ENCODE measurements at places on chromosomes 16 and 17.

DNA sequence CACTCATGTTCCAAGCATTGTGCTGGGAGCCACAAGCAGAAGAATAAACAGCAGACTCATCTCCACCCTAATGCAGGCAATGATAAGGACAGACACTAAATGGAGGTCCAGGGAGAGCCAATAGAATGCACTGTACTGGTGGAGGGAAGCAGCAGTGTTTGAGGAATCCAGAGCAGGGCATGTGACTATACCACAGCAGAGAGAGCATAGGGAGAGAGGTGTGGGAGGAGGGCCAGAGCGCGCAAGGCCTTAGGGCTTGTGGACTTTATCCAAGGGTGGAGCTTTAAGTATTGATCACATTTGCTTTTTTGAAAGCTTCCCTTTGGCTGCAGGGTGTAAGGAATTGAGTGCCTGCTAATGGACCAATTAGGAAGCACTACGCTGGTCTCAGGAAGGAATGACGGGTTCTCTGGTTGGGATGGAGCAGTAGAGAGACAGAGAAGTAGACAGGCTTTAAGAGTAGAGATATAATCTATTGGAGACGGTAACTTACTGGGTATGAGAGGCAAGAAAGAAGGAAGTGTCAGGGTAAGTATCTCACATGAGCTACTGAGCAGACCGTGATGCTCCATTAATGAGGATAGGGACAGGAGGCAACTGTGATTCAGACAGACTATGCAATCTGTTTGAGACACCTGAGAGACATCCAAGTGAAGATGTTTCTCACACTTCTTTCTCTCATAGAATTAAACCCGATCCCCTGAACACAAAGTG lies 82.2 kb downstream of the MYO1D start:
- no peak for DNase-seq

DNA sequence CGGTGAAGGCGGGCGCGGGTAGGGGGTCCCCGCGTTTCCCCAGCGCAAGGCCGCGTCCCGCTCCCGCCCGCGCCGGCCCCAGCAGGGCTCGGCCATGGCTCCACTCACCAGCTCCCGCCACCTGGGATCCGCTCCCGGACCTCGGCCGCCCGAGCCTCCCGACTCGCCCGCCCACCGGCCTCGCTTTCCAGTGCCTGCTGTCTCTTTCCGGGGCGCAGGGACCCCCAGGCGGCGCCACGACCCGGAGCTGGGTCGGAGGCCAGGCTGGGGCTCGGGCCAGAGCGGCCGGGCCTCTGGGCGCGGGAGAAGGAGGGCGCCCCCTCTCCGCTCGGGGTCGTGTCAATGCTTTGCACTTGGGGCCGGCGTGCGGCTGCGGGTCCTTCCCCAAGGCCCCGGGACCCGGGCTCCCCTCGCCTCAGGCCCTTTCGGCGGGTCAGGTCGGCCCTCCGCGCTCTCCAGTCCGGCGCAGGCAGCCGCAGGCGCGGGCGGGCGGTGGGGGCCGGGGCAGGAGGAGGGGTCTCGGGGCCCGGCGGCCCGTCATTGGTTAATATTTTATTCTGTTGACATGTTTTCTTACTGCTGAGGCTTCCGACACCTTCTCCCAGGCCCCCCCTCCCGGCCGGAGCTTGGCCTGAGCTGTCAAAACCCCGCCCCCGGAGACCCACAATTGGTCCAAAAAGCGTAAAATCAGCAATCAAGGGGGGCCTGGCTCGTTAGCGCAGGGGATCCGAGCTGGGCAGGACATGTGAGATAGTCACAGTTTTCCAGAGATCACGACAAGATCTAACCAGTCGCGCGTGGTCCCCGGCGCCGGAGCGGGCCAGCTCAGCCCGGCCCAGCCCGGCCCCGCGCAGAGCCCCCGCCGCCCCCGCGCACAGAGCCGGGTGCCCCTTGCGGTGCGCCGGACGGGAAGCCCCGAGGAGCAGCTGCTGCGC lies at the start of gene TBX2:
Gene TBX2, plus strand, starts transcription at position 713 of the 935 bp plus-strand sequence. CDS start 334 bp downstream, outside the sequence.
- DNase-seq, result no peak

GRCh38 chr17:17696882-17697633 lies 15.8 kb downstream of the RAI1 start:
- DNase-seq, result no peak

DNA sequence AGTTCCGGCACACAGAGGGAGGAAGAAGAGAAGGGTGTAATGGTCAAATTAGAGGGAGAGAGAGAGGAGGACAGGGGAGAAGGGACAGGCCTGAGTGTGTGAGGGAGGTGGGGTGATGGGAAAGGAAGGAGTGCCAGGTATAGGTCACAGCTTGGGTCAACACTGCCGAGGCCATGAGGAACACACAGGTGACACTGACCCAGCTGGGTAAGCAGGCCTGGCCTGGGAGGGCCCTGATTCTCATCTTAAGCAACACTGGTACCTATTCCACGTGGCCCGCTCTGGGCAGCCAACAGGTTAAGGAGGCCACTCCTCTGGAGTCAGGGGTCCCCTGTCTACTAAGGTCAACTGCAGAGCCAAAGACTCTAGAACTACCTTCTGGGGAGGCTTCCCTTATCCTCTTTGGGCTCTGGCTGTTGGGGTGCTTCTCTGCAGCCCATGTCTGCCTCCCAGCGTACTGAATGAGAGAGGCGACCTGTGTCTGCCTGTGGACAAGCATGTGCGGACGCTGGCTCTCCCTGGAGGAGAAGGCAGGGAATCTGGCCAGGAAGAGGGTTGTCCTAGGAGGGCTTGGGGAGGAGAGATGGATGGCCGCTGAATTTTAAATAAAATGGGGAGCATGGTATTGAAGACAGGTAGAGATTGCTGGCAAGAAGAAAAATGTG lies 57.6 kb downstream of the RGS9 start:
- DNase-seq, result no peak

DNA sequence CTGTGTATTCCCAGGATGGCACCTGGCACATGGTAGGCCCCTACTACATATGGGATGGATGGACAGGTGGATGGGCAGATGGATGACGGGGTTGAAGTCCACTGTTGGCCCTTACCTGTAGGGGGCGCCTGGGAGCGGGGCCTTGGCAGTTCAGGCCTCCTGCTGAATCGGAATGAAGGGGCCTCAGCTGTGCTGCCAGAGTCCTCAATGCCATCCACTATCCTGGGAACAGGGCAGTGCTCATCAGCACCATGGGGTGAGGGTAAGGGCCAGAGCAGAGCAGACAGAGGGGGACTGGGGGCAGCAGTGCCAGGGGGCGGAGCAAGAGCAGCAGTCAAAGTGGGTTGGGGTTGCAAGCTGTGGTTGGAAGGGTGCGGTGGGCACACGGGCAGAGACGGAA lies 8.3 kb upstream of the RAB5C start:
- no peak for DNase-seq

DNA sequence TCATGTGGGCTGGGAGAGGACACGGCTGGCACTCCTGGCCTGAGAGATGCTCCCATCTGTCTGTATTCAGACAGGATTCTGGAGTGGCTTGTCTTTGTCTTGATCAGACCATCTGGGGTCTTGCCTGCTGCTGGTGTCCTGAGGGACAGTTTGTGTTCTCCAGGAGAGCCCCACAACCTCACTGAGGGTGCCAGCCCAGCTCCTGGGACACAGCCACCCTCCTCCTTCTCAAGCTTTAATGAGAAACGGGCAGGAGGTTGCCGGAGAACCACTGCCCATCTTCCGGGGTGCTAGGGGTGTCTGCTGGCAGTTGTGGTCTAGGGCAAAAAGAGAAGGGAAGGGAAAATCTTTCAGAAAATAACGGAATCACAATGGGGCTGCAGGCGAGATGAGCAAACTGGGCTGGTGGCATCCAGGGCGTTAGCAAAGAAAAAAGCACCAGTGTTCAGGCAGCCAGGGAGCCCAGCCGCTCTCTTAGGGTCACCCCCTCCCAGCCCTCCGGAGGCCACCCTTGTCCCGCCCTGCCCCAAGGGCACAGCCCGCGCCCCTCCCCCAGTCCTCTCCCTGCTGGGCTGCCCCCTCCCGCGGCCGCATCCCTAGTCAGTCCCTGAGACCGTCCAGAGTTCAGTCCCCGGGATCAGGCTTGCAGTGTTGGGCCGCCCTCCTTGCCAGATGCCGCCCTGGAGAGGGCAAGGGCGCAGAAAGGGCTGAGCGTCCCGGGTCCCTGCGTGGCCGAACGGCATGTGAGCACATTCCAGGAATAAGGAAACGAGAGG lies 824.7 kb downstream of the KCNJ18 start:
- DNase-seq, result no peak

- no peak for DNase-seq
Measured at GRCh38 chr16:78633551-78633950, 534.1 kb downstream of the WWOX start.

GRCh38 chr17:77800816-77801215 lies 157.7 kb upstream of the TNRC6C start:
- no peak for DNase-seq

Measured in HFF-Myc (cell line).